ENCODE measurements at places on chromosomes 2 and 18.

- no peak for DNase-seq
Measured at GRCh38 chr2:74715880-74716279, 61.8 kb downstream of the SEMA4F start.

DNA sequence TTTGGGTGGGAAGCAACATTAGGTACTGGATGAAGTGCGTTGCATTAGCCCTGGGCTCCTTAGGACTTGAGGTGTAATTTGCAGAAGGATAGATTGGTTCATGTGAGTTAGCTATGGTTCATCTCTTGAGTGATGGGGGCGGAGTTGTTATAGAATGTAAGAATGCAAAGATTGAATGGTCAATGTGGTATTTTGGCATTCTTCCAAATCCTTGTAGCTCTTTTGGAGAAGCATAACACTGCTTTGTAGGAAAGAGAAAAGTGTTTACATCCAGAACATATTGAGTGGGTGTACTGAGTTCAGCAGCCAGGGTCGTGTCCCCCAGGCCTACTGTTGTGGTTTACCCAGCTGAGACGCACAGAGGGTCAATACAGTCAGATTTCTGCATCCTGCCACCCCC, 173.5 kb downstream of the FMNL2 start:
- DNase-seq, result no peak

DNA sequence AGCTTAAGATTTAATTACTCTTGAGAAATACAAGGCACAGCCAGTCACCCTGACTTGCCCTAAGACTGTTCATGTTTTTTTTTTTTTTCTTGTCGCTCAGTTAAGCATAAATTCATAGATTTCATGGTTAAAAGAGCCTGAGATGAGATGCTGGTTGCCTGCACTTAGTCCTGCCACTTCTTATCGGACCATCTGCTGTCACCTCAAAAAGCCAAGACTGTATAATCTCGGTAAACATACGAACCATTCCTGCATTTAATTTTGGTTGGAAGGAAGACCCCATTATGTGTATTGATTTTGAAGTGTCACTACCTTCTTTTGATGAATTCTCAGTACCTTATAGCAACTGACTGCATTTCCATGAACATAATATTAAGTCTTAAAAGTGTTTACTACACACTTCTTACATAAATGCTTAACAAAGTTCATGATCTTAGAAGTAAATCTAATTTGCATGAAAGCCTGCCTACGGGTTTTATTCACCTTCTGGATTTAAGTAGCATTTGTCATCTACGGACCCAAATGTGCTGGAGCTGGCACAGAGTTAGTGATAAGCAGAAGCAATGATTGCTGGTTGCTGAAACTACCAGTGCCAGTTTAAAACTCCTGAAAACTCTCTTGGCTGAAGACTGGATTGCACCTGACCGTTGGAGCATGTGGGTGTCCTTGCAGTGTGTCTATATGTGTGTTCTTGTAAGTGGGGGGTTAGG, 843.4 kb downstream of the TMEM182 start:
- no peak for DNase-seq

- DNase-seq, result peak; percentile 27
Measured at GRCh38 chr18:32735781-32736180, 37.0 kb downstream of the KLHL14 start.

DNA sequence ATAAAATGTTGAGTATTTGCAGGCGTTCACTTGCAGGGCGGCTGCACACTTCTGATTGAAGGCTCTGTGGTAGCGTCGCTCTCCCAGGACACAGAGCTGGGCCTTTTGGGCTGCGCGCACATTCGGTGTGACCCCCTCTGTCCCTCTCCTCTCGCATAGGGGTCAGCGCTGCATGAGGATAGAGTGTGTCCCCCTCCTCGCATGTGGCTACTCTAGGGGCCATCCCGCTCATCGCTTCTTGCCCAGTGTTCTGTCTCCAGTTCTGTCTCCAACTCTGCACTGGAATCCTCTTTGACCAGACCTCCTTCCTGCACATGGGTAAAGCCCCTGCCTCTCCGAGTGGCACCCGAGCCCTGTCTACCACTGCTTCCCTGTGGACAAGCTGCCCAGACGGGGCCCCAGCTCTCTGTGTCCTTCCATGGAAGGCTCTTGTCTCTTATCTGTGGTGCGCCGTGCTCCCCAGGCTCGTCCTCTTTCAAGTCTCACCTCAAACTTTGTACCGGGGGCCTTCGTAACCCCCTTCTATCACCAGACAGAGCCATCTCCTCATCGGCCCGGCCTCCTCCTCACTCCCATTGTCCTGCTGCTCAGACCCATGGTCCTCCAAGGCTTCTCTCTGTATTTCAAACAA, 278.0 kb upstream of the HDAC4 start:
- no peak for DNase-seq

DNA sequence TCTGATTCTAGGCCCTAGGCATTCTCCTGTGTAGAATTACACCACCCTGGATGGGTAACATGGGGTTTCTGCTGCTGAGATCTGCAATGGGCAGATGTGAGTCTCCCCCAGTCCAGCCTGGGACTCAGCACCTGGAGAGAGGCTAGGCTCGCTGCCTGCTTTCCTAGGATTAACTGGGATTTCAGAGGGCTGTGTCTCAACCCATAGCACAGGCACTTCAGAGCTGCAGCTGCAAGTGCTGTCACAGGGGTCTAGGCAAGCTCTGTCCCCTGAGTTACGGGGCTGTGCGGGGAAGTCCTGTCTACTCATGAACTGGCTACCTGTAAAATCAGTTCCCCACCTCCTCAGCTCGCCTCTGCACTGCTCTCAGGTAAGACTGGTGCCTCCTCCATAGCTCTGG, 51.5 kb downstream of the CABLES1 start:
- DNase-seq, result no peak

DNA sequence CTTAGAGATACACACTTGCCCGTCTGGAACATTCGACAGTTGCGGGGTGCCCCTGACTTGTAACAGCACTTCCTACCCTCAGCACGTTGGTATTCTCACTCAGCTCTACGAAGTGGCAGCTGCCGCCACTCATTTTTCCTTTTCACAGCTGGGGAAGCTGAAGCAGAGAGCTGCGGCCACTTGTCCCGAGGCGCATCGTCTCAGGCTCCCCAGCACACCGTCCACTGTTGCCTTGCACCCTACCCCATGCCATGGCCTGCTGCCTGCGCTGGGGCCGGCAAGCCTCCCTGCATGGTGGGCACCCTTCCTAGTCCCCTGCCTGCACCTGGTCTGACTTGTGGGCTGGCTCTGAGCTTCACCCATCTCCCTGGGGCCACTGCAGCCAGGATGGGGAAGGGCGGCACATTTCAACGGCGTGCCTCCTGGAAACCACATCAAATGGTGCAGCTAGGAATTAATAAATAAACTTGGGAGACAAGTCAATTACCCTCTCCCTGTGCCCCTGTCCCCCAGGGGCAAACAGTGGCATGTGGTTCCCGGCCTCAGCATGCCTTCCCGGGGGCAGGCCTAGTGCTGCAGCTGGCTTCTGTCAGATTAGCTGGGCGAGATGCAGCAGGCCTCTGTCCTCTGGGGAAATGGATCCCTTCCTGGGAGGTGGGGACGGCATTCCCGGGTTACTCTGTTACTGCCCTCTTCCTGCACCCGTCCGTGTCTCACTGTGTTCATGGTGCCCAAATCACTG, 64.7 kb upstream of the HAAO start:
- no peak for DNase-seq
